ENCODE measurements at places on chromosomes 1 and 21. TPM values are rescaled to one million over a fixed set of nuclear protein-coding genes. Genes with fewer than 3 reads are reported as not detected.

Gene CFAP45
- polyA plus RNA-seq: 0.35 TPM

Gene GJA9
- not detected for polyA plus RNA-seq

DNA sequence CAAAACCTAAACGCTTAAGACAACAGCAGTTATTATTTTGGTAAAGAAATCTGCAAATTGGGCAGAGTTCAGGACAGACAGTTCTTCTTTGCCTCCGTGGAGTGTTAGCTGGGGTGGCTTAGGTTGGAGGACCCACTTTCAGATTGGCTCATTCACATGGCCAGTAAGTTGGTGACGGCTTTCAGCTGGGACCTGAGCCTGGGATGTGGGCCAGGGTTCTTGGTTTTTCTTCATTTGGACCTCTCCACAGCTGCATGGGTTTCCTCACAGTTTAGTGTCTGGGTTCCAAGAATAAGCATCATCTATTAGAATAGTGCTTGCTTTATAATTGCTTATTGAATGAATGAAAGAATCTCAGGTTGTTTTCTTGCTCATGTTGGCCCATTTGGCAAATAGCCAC, 72.2 kb downstream of the ATF6 start:
- DNase-seq: no peak

GRCh38 chr1:24866211-24867083, 63.6 kb downstream of the RUNX3 start:
- DNase-seq: no peak

DNA sequence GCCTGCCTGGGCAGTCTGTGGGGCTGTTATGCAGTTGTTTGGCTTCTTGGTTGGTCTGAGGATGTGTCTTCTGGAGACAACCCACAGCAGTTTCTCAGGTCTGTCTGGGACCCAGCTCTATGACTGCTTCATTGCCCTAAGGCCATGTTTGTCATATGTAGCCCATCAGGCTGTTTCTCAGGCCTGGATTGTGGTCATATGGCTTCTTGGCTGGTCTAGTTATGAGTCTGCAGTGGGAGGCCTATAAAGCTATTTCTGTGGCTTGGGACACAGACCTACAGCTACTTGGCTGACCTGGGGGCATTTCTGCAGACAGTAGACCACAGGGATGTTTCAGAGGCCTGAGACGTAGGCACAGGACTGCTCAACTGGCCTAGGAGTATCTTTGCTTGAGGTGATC, 41.5 kb downstream of the CHIA start:
- no peak for DNase-seq

DNA sequence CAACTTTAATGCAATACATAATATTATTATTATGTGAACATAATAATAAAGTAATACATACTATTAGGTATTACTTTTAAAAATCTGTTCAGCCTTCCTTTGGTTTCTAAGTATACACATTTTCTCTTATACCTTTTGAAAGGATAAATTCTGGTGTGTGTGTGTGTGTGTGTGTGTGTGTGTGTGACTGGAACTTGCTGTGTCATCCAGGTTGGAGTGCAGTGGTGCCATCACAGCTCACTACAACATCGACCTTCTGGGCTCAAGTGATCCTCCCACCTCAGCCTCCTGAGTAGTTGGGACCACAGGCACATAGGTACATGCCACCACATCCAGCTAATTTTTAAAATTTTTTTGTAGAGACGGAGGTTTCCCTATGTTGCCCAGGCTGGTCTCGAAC, 88.5 kb downstream of the CCDC30 start:
- no peak for DNase-seq
